ENCODE measurements at places on chromosomes 1 and 21.

DNA sequence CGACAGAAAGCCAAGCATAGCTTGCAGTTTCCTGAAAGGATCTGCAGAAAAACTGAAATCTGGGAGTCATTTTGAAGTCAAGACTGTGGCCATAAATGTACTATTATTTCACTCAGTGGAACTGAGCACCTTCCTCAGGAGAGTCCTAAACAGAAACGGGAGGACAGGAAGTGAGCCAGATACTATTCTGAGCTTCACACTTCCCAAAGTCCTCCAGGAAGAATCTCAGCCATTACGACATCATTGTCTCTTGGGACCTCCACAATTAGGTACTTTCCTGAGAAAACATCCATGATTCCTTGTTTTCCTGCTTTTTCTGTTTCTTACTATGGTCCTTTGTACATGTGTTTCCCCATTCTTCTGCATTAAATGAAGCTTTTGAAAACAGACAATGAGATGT lies 299.2 kb upstream of the USP25 start:
- DNase-seq: no peak

DNA sequence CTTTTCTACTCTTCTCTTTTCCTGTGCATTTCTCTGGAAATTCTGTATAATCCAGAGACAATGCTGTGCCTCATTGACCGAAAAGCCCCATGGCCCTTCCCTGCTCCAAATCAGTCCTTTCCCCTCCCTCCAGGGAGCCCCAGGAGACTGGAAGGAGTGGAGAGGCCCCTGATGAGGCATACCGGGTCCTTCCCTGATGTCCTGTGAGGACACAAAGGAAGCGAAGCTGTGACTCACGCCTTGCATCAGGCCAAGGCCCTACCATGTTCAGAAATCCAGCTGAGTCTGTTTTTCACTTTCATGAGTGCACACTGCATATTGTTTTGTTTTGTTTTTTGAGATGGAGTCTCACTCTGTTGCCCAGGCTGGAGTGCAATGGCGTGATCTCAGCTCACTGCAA lies 38.7 kb upstream of the BECN2 start:
- DNase-seq: no peak

DNA sequence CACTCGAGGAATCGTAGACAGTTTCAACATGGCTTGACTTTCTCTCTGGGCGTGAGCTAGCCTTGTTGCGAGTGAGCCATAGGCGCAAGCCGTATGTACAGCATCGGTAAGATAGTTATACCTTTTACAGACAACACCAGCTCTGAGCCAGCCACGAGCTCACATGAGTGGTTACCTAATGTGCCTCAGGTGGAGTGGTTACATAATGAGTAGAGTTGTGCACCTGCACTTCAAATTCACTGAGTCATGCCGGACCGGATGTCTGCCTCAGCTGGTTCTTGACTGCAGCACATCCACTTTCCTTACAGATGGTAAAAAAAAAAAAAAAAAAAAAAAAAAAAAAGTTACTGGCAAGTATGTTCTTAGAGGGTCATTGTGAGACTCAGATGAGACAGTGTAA lies 360.4 kb upstream of the NR5A2 start:
- no peak for DNase-seq

GRCh38 chr1:204093421-204093717 lies 20.5 kb downstream of the SOX13 start:
- no peak for DNase-seq

- DNase-seq: no peak
Measured at GRCh38 chr21:40687625-40688024, 159.3 kb downstream of the DSCAM start.

GRCh38 chr1:150695561-150695960 lies 1.4 kb downstream of the GOLPH3L start:
- no peak for DNase-seq

DNA sequence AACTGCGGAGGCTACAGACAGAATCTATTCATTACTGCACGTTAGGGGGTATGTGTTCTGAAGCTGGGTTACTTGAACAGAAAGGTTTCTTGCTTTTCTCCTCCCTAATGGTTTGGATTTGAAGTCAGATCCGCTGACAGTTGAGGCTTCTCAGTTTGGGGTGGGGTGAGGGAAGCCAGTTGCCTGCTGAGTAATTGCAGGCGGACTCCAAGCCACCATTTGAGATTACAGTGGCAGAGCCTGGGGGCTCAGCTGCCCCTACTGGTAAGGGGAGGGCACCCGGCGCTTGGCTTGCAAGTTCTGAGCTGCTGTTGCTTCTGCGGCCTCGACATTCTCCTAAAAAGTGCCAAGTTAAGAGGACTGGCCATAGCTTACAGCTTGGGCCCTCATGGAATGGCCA lies 2.0 kb downstream of the GRHL3 start:
- no peak for DNase-seq

GRCh38 chr1:204377800-204378668 lies 18.3 kb upstream of the PLEKHA6 start:
- DNase-seq: peak; percentile 22

- no peak for DNase-seq
Measured at GRCh38 chr1:161864577-161864976, 98.5 kb downstream of the ATF6 start.

- no peak for DNase-seq
Measured at GRCh38 chr21:31606081-31606874, 53.2 kb upstream of the SOD1 start.

- DNase-seq: no peak
Measured at GRCh38 chr1:3522564-3523265, 68.2 kb downstream of the ARHGEF16 start.

DNA sequence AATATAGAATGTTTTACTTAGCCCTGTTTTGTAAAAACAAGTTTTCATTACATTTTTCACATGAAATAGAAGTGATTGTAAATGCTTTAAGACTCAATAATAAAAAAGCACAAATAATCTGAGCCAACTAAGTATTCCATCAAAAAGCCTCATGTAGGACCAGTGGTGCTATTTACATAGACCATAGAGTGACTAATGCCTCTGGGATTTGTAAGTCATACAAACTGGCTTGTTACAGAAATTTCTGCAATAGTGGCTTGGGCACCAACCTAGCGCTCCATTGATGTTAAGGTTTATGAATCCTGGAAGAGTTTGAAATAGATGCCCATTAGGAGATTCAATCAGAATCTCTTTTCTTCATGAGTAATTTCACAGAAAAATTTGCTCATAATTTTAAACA lies 31.9 kb downstream of the ZMYM1 start:
- DNase-seq: no peak

DNA sequence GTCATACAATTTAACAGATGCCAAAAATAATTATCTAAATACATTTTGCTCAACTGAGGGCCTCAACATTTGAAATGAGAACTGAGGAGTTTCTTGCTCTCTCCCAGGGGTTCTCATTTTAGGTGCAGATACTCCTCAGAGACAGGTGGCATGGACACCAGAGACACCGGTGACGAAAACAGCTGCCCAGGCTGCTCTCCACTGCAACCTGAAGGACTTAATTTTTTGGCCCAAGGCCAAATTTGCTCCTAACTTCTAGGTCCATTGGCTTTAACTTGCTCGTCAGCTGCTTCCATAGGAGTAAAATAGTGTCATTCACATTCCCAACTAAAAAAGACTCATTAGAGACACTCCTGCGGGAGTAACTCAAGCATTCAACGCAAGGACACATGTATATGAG lies 87.0 kb downstream of the NRIP1 start:
- DNase-seq: no peak

GRCh38 chr1:159071970-159072582 lies 4.5 kb downstream of the AIM2 start:
- DNase-seq: no peak

GRCh38 chr1:225644666-225645065 lies 8.3 kb downstream of the ENAH start:
- no peak for DNase-seq

DNA sequence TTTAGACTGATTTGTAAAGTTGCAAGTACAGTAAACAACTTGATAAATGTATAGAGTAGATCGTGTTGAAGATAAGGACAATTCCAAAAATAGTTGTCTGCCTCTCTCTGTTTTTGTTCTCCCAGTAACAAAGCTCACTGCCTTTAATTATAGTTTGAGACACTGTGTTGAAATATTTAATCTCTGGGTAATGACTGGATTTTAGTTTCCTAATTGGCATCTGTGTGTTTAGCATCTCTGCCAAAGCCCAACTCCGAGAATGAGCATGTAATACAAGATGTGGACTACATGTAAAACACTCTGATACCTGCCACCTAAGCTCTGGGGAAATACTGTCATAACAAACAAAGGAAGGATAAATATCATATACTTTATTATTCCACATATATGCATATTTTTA lies 27.7 kb upstream of the SDE2 start:
- no peak for DNase-seq

- DNase-seq: no peak
Measured at GRCh38 chr1:181015251-181015615, 7.4 kb downstream of the STX6 start.

GRCh38 chr1:216095400-216095799 lies 327.8 kb downstream of the USH2A start:
- no peak for DNase-seq

DNA sequence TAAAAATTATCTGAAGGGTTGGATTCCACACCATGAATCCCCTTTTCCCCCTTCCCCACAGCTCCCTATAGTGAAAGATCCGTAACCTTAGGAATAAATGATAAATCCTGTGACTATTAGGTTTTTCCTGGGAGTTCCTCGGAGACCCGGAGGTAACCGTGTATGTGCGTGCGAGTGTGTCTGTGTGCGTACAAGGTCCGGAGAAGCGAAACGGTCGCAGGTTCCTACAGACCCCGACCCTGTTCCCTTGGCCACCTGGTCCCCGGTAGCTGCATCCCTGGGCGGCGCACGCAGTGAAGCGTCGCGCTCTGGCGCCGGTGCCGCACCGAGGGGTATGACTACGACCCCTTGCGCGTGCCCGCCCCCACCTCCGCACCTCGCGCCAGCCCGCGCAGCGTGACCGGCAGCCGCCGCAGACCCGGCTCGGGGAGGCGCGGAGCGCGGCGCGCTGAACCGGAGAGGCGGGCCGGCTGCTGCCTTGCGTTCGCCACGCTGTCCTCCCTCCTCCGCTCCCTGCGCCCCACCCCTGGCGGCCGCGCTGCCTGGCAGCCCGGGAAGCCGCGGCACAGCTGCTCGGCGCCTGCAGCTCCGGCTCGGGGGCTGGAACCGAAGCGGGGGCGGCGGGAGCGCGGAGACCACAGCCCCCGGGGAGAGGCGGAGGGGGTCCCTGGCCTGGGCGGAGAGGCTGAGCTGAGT lies at the start of gene AK5:
AK5 (plus strand) TSS at position 529 of the 696 bp plus-strand sequence. CDS start 295 bp downstream, outside the sequence.
- peak; percentile 36 for DNase-seq

DNA sequence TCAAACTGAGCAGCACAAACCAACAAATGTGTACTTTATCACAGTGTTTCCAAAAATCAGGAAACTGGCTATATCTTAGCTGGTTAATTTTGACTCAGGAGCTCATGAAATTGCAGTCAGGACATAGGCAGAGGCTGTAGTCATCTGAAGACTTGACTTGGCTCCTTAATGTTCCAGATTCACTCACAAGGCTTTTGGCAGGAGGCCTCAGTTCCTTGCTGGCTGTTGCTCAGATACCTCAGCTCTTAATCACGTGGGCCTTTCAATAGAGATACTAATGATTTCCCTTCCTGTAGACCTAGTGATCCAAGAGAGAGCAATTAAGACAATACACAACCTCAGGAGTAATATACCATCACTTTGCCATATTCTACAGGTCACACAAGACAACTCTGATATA lies 537.7 kb downstream of the BRINP3 start:
- DNase-seq: no peak

DNA sequence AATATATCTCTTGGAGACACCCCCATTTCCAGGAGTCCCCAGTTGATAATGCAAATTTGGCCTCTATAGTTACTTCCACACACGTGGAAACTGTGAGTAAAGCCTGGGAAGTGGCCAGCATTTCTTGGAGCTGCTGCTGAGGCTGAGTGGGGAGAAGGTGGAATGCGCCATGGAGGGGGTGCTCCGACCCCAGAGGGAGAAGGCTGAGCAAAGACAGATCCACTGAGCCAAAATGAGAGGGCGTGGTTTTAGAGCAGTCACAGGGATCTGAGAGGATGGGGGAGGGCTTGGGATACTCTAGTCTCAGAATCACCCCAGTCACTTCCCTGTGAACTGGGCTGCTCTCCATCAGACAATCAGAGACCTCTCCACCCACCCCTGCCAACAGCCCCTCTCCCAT lies 38.7 kb downstream of the TRIM62 start:
- DNase-seq: no peak

DNA sequence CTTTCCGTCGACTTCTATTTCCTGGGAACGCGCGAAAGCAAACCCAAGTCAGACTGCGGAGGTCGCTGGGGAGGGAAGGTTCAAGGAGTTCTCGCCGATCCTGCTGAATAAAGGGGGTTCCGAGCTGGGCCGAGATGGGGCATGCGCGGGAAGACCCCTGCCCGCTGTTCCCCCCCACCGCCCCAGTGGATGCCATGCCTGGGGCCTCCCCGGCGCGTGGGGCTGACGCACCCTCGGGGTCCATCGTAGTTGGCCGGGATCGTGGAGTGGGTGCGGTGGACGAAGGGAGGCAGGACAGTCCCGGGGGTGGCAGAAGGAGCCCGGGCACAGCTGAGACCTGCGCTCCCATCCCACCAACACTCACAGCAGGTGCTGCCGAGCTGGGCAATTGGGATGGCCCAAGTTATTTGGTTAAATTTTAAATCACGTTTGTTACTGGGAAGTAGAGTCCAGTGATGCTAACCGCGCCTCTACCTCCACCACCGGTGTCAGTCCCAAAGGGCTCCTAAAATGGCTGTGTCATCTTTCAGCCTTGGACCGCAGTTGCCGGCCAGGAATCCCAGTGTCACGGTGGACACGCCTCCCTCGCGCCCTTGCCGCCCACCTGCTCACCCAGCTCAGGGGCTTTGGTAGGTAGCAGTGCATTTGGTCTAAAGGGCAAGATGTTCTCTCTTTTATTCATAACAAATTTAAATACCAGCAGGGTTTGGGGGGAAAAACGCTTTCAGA lies 801 bp downstream of the MX1 start:
- DNase-seq: no peak

GRCh38 chr1:205948039-205948438 lies 4.8 kb upstream of the SLC26A9 start:
- no peak for DNase-seq

GRCh38 chr1:211724687-211725196 lies 49.3 kb upstream of the NEK2 start:
- DNase-seq: no peak

- DNase-seq: no peak
Measured at GRCh38 chr21:31903896-31904295, 31.1 kb downstream of the HUNK start.

DNA sequence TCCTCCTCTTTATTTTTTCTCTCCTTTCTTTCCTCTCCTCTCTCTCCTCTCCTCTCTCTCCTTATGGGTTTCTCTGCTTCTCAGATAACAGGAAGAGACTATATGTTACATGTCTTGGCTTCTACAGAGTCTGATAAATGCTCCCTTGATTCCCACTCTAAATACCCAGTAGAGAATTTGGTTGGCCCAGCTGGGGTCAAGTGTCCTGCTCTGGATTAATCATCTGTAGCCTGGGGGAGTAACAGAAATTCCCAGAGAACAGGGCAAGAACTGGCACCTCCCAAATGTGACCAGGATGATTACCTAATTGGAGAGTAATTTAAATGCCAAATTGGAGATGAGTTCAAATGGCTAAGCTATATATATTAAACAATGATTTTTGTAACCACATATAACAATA lies 146.1 kb upstream of the LMO4 start:
- no peak for DNase-seq
